ENCODE measurements at places on chromosomes 7 and 10.
A peak's percentile ranks its signal among the peaks of the same experiment; 100 is the strongest.

- no peak for DNase-seq
Observed at GRCh38 chr7:29193316-29194205, 1.0 kb upstream of the CHN2 start.

DNA sequence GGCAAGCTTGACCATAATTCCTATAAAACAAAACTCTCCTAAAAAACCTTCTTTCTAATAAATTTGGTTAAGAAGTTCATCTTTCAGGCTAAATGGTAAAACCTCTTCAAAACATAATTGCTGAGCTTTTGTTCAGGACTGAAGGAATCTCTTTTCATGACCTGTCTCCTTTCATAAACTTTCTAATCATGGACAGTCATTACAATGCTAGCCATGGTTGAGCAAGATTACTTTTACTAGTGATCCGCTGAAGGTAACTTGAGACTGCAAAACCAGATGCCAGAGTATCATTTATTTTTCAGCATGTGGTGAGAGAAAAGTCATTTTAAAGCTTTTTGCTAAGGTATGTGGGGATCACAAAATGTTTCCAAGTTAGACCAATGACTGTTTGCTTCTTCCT, 186.4 kb upstream of the RHOBTB1 start:
- DNase-seq = peak; percentile 10

DNA sequence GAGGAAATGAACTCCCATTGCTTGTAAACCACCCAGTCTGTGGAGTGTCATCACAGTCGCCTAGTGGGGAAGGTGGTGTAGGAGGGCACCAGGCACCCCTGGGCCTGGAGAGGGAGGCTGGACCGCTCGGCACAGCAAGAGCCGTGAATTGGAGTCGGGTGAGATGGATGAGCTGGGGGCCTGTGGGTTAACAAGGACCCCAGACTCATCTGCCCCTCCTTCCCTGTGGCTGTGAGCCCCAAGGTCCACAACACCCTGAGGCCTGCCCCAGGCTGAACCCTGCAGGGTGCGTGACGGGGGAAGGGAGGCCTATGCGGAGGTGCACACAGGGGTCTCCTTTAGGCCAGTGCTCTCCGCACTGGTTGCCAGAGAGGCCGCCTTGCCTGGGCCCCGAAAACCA, 581.4 kb upstream of the FOXK1 start:
- no peak for DNase-seq

GRCh38 chr7:157520249-157520648, 183.4 kb downstream of the DNAJB6 start:
- DNase-seq = no peak

DNA sequence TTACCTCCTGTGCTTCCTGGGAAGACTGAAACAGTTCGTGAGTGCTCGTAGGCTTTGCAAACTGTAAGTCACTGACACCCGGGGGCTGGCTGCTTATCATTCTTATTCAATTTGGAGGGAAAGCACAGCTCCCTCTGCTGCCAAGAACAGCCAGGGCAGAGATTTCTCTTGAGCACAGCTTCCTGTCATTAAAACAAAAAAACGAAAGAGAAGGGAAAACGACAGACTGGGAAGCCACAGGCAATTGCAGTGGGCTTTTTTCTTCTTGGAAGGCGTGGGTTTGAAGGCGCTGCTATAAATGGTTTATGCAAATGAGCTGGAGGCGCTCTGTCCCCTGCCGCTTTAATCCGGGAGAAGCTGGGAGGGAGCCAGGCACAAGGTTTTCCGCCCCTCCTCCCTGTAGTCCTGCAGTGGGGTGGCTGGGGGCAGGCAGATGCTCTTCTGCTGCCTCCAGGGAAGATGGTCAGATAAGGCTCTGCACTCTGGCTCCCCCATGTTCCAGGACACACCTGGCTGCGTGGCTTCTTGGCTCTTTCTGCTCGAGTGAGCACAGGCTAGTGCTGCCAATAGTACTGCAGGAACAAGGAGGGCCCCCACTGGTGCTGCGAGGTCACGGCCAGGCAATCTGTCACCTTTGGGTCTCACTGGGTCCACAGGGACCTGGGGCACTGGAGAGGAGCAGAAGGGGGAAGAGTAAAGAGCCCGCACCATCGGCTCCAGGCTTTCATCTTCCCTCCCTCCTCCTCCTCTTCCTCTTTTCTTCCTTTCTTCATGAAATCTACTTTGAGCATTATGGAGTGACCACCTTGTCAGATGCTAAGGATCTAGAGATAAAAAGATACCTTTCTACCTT, 49.5 kb downstream of the NEURL1 start:
- DNase-seq = peak; percentile 18

DNA sequence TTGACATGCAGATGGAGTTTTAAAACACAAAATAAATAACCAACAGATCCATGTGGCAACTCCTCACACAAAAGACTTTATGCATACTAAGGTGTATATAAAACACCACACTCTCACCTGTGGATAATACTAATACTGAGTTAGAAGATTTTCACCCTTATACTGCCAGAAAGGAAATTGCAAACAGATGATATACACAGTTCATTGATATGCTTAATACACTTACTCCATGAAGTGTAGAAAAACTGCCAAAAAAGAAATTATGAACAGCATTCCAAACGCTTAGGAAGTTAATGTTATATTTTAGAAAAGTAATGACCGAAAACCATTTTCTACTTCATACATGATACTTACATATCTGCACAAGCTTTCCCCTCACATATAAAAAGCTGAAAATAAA, 17.6 kb upstream of the SNX13 start:
- DNase-seq = no peak

DNA sequence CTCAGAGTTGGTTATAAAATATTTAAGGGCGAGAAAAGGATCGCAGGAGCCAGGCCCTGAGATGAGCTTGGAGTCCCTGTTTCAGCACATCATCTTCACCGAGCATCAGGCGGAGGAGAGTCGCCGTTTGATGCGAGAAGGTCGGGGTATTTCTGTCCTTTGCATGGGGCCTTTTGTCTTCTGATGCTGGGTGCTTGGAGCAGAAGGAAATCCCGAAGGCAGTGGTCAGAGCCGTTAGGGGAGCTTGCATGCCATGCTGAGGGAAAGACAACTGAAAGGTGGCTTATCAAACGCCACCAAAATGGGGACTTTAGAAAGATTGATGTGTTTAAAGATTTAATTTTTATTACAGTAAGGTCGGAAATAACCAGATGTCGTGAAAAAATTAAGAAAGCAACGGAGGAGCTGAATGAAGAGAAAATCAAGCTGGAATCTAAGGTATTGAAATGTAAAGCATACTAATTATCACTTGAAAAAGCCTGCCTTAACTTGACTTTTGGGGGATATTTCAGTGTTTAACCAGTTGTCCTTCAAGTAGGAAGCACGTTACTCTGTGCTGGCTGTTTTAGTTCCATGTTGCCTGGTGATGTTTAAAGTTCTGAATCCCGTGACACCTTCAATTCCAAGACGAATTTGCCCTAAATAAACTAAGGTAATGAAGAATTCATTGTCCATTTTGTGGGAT, 845 bp downstream of the CCDC172 start:
- DNase-seq = no peak

GRCh38 chr7:7795630-7796121, 77.3 kb upstream of the RPA3 start:
- peak; percentile 71 for DNase-seq
